RWPE2 (cell line): ENCODE measurements at places on chromosomes 1 and 21.

- DNase-seq, result no peak
Observed at GRCh38 chr1:24454673-24455072, 39.1 kb downstream of the NIPAL3 start.

- no peak for DNase-seq
Observed at GRCh38 chr1:70714149-70714548, 303.1 kb downstream of the CTH start.

- DNase-seq, result no peak
Observed at GRCh38 chr1:205339717-205340116, 17.0 kb downstream of the KLHDC8A start.

DNA sequence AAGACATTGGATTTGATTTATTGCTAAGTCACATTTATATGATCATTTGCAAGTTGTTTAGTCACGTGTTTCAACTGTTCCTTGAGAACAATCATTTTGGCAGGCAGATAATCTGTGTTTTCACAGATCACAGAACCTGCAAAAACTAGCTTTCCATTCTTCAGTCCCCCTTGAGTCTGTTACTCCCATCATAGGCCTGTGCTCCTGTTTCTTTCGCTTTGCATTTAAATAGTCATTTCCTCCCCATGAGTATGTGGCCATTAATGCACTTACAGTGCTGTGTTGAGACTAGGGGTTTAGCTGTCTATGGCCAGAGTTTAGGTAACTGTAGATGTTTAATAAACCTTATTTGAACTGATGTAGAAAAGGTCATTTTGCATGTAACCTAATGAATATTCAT lies 214.5 kb downstream of the PATJ start:
- no peak for DNase-seq

- DNase-seq, result no peak
Observed at GRCh38 chr1:2927393-2928360, 93.6 kb upstream of the ACTRT2 start.

DNA sequence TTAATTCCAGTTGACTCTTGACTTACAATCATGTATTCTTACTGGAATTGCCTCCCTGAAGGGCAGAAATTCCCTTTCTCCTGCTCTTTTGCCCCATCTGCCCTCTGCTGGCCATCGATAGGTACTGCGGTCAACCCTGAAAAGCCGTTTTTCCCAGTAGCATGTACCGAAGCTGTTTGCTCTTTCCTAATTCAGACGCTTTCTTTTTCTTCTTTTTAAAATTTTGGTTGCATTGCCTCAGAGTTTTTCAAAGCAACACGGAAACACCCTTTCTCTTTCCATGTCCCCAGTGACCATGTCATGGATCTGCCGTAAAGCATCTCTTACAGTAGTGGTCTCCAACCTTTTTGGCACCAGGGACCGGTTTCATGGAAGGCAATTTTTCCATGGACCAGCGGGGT lies 164.2 kb upstream of the C1orf21 start:
- no peak for DNase-seq

DNA sequence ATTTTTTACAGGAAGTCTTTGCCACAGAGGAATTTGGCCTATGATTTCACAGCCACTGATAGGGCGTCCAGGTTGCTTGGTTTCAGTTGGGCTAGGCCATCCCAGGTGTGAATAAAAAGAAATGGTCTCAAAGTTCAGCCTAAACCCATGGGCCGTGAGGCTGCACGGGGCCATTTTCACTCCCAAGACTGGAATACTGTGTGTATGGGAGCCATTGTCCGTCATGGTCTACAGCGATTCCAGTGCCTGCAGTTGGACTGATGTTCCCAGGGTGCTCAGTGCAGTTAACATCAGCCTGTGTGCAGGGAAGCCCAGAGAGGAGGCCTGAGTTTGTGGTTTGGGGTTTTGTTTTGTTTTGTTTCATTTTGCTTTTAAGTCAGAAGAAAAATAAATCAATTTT lies 133.2 kb downstream of the ADSS2 start:
- DNase-seq, result no peak

DNA sequence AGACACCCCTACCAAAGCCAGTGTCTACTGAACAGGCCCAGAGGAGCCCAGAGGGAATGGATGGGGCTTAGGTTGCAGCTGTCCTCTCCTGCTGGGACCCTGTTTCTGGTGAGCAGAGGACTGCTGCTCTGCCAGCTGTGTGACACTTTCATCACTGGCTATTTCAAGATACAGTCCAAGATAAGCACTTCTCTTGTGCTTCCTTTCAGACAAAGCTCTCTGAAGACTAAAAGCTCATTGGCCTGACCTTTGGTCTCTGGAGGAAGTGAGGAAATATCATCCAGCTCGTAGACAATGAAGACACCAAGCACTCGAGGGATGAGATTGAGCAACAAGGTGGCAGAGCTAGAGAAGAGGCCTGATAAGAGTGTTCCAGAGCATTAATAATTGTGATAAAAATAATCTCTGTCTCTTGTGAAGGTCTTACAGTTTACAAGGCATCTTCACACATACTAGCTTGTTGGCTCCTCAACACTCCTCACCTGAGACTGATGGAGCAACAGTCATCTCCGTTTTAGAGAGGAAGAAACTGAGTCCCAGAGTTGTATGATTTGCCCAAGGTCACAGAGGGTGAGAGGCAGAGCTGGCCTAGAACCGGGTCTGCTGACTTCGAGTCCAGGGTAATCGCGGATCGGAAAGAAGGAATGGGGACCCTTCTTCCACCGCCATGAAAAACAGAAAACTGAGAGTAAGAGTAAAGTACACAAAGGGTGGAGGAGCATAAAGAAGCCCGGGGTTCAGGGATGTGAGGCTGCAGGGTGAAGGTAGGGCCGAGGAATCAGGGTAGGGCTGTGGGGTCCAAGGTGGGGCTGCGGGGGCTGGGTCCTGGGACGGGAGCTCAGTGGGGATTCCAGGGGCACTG lies 666 bp downstream of the PAFAH2 start:
- DNase-seq, result no peak

DNA sequence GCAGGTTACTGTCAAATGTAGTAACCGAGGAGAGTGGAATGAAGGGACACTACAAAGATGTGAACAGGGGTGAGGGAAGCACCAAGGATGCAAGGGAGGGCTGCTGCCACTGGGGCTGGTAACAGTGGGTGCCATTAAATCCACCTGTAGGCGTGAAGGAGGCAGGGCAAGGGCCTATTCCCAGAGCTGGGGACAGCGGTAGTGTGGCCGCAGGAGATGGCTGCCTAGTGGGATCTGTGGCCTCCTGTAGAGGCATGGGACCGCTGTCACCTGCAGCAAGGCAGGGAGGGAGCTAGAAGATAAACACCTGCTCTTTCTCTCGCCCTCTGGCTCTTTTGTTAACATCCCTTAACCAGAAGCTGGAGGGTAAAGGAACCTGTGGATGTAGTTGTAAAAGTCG lies 80.5 kb upstream of the CNIH3 start:
- no peak for DNase-seq
